ENCODE measurements at places on chromosomes 16 and 17.
A peak's percentile ranks its signal among the peaks of the same experiment; 100 is the strongest.

- no peak for DNase-seq
Observed at GRCh38 chr16:86959091-86959651, 358.0 kb downstream of the C16orf95 start.

GRCh38 chr17:3418222-3418621 is 7.1 kb downstream of the OR3A3 start:
- no peak for DNase-seq

- peak; percentile 38 for DNase-seq
Observed at GRCh38 chr17:49031965-49032928, 35.1 kb downstream of the IGF2BP1 start.

GRCh38 chr16:77288222-77288621 is 89.0 kb downstream of the SYCE1L start:
- no peak for DNase-seq

GRCh38 chr16:14202697-14203096 is 131.6 kb downstream of the MRTFB start:
- no peak for DNase-seq

DNA sequence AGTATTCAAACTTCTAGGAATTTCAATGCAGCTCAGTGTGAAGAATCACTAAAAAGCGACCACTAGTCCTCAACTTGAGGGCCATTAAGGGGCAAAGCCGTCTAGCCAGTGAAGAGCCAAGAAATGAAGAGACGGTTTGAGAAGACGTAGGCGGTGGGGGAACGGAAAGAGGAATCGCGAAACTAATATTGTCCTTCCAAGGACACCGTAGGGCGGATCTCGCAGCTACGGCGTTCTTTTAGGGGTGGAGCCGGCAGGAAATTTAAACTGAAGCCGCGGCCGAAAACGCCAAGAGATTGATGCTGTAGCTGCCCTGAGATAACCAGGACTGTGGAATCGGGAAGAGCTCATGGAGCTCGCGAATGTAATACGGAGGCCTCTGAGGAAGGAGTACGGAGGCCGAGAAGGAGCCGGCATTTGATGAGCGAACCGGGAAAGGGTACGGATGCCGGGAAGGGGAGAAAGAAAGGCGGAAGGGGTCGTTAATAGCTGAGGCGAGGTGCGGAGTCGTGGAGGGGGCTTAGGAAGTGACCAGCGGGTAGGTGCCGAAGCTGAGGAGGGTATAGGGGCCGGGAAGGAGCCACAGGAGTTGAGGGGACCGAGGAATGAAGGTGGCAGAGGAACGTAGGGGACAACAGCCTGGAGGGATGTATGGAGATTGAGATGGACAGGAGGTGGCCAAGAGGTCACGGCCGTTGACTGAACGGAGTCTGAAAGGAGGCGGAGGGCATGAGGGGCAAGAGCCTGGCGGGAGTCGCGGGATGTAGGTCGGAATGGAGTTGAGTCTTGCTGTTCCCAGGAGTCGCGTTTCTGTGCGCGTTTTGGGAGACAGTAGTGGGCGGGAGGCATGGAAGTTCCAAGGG is at the start of gene DBF4B:
Gene DBF4B, plus strand, starts transcription at position 265 of the 863 bp plus-strand sequence. Its CDS starts 156 bp downstream, at position 421.
- DNase-seq = peak; percentile 81

- DNase-seq = no peak
Observed at GRCh38 chr17:21239680-21240368, 13.4 kb downstream of the NATD1 start.

DNA sequence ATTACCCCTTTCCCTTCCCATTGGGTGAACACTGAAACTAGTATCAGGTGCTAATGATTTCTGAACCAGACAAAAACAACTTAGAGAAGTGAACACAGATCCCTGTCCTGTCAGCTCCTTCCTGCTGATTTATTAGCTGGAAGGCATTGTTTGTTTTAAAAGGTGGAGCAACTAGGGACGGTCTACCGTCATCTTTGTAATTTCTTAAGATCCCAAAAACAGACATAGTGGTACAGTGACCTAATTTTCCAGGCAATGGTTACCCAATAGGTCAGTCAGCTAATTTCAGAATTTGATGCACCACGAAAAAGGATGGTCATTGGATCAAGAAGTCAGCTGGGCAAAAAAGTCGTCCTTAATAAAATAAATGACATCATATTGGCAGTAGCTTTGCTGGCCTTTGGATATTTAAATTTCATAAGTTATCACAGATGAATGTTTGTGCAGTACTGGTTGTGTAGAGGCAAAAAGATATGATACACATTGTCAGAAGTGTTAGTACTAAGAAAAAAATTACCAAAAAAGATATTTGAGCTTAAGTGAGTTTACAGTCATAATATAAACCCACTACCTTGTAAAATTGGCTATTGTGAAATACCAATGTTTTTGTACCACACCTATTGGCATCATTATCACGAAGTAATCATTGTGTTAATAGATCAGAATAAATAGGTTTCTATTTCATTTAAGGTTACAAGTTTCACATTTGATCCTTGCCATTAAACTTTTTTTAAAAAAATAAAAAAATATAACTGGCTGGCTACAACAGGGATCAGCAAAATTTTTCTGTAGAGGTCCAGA is 27.2 kb upstream of the KCNJ16 start:
- DNase-seq = no peak

DNA sequence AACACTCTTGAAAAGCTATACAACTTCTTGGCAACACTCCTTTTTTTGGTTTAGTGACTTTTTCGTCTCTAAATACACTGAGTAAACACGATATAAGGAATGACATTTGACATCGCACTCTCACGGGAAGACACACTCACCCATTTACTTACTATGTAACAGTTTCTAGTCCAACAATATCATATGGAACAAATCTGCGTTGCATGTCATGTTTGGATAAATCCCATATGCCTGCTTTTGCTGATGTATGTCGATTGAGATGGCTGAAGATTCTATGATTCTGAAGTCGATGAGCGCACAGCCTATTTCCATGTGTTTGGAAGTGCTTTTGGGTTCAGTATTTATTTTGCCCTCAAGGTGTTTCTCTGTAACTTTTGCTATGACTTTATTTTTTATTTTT is 18.2 kb downstream of the ITGAE start:
- DNase-seq = no peak

DNA sequence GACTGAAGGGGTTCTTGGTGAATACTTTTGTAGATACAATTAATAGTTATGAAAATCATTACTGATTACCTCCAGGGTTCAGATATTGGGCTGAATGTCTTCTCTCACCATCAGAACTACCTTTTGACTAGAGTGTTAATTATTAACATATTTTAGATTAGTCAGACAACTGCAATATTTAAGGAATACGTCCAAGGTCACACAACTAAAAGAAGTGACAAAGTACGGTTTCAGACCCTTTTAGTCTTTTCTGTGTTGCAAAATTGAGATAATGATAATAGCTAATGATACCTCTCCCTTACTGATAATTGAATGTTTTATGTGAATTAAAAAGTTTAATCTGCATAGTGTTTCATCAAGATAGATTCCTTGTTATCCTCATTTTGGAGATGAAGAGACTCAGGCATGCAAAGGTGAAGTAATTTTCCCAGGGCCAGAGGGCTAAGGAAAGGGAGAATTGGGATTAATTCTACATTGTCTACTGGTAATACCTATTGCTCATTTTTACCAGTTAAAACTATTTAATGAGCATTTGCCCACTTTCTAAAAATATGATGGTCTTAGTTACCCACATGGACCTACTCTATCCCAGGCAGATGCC is 107.3 kb downstream of the WWOX start:
- DNase-seq = no peak

DNA sequence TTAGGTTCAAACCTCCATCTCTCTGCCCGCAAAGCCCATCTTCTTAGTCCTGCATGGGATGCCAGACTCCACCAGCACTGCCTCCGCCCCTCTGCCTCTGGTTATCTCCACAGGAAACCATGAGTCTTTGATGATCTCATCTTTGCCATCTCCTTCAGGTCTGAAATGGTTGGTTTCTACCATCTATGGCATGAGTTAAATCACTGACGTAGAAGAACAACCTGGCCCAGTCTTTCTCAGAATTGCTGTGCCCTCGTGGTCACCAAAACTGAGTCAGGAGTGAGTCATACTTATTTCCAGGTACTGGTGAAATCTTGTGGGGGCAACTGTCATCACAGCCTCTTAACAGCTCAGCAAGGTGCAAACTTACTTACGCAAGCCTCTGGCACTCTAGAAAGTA is 468.7 kb upstream of the C16orf82 start:
- DNase-seq = peak; percentile 46

DNA sequence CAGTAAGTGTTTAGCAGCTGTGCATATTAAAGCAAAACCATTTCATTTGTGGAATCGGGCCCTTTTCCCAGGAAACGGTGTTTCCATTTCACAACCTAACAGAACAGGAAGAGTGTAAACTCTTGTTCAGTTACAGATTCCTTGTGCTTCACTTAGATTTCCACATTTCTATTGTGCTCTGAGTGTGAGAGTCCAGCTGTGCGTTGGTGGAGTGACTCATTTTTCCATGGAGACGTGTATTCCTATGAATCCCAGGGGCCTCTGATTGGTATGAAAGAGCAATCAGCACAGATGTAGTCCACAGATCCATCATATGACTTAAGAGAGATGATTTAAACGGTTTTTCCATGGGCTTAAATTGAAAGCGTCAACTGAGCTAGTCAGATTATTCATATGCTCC is 13.3 kb upstream of the CAVIN1 start:
- DNase-seq = no peak

GRCh38 chr16:14458576-14458975 is 171.5 kb downstream of the PARN start:
- no peak for DNase-seq

DNA sequence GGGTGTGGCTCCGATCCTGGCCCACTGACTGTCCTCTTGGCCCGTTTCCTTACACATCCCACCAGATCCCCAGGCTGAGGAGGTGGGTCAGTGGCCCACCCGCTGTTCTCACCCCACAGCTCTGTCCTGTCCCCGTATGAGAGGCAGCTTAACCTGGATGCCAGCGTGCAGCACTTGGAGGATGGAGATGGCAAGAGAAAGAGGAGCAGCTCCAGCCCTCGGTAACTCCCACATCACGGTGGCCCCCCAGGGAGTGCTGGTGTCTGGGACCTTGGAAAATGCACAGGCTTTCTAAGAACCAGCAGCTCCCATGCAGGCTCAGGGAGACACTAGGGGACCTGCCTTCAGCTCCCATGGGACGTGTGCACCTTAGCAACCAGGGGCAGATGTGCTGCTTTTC is 4.2 kb upstream of the LLGL2 start:
- no peak for DNase-seq

DNA sequence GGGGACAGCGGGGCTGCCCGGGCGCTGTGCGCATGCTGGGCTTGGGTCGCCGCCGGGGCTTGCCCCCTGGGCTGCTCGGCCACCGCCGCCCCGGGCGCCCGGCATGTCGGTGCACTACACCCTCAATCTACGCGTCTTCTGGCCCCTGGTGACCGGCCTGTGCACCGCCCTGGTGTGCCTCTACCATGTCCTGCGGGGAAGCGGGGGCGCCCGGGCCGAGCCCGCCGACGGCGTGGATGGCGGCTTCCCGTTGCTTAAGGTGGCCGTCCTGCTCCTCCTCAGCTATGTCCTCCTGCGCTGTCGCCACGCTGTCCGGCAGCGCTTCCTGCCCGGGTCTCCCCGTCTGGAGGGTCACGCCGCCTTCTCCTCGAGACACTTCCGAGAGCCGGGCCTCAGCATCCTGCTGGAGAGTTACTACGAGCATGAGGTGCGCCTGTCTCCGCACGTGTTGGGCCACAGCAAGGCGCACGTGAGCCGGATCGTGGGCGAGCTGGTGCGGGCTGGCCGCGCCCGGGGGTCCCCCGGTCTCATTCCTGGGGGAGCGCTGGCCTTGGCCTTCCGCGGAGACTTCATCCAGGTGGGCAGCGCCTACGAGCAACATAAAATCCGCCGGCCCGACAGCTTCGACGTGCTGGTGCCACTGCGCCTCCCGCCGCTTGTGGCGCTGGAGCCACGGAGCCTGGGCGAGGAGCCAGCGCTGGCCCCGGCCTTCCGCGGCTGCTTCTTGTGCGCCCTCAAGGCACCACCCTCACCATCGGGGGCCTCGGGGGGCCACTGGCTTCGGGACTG is 789 bp downstream of the ITPRIPL2 start:
- no peak for DNase-seq

GRCh38 chr16:22007159-22007508 is 777 bp upstream of the MOSMO start:
- DNase-seq = no peak

- no peak for DNase-seq
Observed at GRCh38 chr17:78151514-78152008, 5.4 kb downstream of the C17orf99 start.

GRCh38 chr17:7002288-7003047 is 6.6 kb downstream of the ALOX12 start:
- no peak for DNase-seq

GRCh38 chr17:81112450-81112849 is 52.9 kb upstream of the PVALEF start:
- no peak for DNase-seq

DNA sequence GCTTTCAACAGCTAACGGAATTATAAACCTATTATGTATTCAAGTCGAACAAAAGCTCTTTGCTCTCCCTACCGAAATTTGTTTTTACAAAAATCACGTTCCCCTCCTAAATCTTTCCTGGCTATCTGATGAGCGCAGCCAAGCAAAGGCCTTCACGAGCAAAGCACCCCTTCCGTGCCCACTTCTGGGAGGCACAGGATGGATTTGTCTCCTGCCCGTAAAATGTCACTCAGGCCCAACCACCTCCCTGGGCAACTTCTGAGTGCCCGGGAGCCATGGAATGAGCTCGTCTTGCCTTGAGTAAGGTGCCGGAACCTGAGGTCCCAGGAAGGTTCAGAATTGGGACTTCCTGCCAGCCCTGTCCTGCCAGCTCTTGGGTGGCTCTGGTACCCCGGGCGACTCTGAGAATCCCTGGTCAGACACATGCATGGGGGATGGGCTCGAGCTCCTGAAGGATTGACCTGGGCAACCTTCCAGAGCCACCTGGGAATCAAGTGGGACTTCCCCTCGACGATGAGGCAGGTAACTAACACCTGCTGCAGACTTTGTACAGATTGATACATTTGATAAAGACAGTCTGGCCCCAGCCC is 19.8 kb downstream of the SLC7A5 start:
- DNase-seq = no peak

GRCh38 chr17:50565402-50566350 is 5.2 kb downstream of the CACNA1G start:
- no peak for DNase-seq

GRCh38 chr17:15323131-15323530 is 18.3 kb downstream of the TEKT3 start:
- no peak for DNase-seq

DNA sequence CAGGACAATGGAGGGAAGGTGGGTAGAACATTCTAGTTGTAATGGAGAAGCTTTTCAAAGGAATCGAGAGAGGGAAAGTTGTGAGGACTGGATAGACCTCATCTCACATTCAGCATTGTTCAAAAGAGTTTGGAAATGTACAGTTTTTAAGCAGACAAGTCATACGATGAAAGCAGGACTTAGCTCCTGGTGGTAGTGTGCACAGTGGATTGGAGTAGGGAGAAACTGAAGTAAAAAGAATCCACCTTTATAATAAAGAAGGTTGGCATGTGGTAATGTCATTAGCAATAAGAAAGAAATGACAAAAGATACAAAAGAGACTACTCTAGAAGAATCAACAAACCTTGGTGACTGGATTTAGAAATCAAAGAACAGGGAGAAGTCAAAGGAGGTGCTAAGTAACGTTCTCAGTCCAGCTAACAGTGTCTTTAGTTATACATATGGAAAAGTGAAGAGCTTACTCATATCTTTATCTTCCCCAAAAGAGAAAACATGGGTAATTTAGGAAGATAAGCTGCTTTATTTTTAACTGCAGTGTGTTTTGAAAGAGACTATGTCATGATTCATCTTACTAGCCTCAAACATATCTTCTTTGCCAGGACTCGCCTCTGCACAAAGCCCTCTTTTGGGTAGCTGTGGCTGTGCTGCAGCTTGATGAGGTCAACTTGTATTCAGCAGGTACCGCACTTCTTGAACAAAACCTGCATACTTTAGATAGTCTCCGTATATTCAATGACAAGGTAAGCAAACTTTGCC is 18.7 kb upstream of the EVI2A start:
- DNase-seq = no peak

- peak; percentile 41 for DNase-seq
Observed at GRCh38 chr16:30949650-30950515, 1.0 kb downstream of the ORAI3 start.
